ENCODE measurements at places on chromosomes 7 and 10. TPM values are rescaled to one million over a fixed set of nuclear protein-coding genes. Genes with fewer than 3 reads are reported as not detected.

The TDRD1 gene
- not detected for total RNA-seq

The FAM221A gene
- 1.1 TPM for total RNA-seq

The NAPEPLD gene
- 3.4 TPM for total RNA-seq

The AS3MT gene
- total RNA-seq = 7.5 TPM

The MSMB gene
- total RNA-seq = not detected

The NYAP1 gene
- total RNA-seq = 0.28 TPM

Data from IMR-90 (cell line).